NCI-H1436 (cell line): ENCODE measurements at places on chromosomes 16 and 17.
A peak's percentile ranks its signal among the peaks of the same experiment; 100 is the strongest.

GRCh38 chr17:35713069-35713728 is 18.2 kb upstream of the RASL10B start:
- no peak for DNase-seq

DNA sequence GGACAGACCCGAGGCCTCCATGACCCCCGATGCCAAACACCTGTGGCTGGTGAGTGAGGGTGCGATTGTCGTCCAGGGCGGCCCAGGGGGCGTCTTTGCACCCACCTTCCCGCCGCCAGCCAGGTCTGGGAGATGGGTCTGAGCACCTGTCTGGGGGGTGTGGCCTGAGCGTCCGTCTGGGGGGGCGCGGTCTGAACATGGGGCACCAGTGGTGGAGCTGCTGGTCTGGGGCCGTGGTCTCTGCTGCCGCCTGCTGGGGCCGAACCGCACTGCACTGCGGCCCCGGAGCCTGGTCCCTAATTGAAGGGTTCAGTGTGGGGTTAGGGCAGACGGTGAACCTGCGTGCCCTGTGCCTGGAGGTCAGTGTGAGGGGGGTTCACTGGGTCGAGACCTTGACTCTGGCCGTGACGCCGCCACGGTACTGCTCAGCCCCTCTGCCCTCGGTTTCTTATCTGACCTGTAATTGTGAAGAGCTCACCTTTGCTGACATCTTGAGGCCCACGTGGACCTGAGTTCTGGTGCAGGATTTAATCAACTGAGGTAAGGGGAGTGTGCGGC is 12.6 kb upstream of the TCF25 start:
- peak; percentile 59 for DNase-seq

DNA sequence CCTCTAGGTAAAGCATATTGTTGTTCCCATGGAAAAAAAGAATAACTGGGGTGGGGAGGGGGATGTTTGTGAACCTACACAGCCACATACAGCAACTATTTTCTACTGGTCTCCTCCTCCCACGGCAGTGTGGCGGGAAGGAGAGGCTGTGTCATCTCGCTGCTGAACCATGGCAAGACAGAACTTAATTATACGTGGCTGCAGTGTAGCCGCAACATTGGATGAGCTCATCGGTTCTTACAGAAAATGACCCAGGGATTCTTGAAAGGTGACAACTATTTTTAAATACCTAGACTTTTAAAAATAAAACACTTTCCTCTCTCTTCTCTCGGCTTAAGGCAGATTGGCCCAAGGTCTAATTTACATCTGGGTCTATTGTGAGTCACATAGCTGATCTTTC is 19.8 kb upstream of the TEKT3 start:
- DNase-seq = no peak

DNA sequence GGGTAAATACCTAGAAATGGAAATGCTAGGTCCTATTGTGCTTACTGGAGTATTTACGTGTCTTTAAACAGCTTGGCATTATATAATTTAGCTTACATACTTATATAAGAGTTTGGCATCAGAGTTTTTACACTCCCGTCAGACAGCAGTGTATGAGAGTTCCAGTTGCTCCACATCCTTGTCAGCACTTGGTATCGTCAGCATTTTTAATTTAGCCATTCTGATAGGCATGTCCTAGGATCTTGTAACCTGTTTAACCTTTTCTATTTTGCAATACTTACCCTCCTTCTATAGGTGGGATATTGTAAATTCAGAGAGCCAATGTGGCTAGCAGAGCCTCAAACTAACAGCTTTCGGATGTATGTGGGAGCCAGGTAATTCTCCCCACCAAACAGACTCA is 228.3 kb upstream of the EEF2KMT start:
- DNase-seq = no peak

GRCh38 chr16:4378999-4379690 is 7.5 kb downstream of the VASN start:
- no peak for DNase-seq

DNA sequence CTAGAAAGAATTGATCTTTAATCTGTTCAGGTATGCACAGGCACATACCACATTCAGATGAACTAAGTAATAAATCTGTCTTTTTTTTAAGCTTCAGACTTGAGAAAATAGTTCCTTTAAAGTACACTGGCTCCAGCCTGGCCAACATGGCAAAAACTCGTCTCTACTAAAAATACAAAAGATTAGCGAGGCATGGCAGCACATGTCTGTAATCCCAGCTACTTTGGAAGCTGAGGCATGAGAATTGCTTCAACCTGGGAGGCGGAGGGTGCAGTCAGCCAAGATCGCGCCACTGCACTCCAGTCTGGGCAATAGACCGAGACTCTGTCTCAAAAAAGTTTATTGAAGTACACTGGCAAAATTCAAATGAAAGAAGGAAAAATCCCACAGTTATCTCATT is 111.0 kb upstream of the NETO2 start:
- DNase-seq = no peak

GRCh38 chr16:52729731-52730130 is 182.8 kb upstream of the TOX3 start:
- DNase-seq = no peak

GRCh38 chr16:56041556-56042140 is 149.6 kb upstream of the GNAO1 start:
- peak; percentile 65 for DNase-seq

DNA sequence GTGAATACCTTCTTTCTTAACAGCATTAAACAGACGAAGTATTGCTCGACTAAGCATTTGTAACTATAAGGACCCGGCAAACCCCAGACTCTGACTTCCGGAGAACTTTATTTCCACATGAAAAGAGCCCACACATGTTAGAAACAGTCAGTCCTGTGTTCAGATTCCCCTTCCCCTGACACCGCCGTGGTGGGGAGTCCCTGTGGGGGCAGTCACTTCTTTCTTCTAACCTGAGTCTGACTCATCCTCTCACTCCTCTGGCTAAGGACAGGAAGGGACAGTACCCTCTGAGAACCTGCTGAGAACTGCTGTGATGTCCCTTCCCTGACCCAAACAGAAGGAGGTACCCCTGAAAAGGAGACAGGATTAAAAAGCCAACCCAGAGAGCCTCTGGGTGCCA is 165.1 kb downstream of the XYLT1 start:
- DNase-seq = no peak

DNA sequence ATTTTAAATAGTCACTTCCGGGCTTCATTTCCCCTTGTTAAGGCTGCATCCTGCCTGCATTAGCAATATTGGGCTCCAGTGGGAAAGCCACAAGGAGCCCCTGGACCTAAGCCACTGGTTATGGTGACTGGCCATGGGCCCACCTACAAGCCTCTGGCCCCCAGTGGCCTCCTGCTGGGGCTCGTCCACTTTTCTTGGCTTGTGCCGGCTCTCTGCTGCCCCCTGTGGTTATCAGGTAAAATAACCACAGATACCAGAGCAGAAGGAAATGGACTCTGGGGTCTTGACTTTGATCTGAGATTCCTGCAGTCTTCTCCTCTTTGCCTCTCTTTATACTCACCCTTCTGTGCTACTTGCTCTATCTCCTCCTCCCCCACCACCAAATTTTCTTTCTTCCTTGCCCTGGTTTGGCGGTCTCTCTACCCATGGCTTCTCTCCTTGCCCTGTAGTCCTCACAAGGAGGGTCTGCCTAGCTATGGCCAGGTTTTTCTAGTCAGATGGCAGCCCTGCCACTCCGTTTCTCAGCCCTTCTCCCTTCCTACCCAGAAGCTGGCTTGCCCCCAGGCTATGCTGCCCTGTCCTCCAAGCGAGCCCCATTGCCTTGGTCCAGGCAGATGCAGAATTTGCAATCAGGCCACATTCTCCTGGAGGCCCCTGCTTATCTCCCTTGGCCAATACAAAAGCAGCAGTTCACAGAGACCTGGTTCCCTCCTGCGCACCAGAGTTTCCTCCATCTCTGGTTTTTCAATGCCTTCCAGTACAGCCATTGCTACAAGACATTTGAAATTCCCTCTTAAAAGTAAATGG is 82.9 kb upstream of the RCVRN start:
- no peak for DNase-seq

DNA sequence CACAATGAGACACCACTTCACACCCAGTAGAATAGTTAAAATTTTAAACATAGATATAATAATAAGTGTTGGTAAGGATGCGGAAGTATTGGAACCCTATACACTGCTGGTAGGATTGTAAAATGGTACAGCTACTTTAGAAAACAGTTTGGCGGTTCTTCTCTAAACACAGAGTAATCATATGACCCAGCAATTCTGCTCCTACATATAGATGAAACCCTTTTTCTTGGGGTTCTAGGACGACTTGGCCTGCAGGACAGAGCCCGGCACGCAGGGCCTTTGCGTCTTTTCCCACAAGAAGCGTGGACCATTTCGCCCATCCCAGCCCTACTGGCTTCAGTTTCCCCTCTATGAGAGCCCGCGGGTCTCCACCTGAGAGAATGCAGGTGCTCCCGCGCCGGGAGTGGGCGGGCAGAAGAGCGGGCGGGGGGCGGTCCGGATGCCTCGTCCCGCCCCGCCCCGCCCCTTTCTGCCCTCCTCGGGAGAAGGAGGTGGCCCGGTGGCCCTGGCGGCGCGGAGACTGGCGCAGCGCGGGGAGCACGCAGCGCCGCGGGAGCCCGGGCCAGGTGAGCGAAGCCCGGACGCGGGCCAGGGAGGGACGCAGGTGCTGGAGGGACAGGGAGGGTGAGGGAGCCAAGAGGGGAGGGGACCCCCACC is at the start of gene SDR42E2:
Gene SDR42E2, plus strand, starts transcription at position 508 of the 657 bp plus-strand sequence. CDS start 3,077 bp downstream, outside the sequence.
- DNase-seq = peak; percentile 7

DNA sequence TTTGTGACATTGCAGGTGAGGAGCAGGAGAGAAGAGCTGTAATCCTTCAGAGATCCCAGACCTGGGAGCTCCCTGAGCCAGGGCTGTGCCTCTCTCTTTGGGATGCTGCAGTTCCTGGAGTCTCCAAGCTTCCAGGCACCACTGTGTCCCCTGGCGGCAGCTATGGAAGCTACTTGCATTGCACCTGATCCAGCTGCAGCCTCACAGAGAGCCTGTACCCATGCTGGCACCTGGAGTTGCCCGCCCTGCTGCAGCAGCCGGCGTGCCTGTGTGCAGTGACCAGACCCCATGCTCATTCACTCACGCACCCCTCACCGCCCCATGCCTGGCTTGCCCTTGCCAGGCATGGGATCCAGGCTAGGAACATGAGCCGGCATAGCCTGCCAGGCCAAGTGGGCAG is 51.8 kb upstream of the MED9 start:
- DNase-seq = no peak

GRCh38 chr16:88971371-88972097 is 5.5 kb downstream of the CBFA2T3 start:
- no peak for DNase-seq

DNA sequence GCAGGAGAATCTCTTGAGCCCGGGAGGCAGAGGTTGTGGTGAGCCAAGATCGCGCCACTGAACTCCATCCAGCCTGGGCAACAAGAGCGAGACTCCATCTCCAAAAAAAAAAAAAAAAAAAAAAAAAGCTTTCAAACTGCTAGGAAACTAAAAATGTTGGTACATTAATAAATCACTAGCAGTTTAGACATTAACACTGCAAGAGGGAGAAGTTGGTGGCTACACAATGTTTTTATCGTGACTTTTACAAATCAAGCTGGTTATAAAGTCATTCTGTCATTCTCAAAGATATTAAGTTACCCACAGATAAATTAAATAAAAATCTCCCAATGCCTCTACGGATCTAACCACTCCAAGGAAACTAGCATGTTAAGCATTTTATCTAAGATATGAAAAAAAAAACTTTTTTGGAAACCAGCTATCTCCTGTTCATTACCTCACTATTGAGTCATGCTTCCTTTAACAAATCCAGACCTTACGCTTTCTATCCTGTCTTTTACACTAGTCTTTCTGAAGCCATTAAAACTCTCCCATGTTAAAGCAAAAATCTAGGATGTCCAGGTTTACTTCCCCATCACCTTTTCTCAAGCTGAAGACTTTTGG is 85.9 kb upstream of the SMURF2 start:
- DNase-seq = no peak
